ENCODE measurements at places on chromosomes 1 and 21.

DNA sequence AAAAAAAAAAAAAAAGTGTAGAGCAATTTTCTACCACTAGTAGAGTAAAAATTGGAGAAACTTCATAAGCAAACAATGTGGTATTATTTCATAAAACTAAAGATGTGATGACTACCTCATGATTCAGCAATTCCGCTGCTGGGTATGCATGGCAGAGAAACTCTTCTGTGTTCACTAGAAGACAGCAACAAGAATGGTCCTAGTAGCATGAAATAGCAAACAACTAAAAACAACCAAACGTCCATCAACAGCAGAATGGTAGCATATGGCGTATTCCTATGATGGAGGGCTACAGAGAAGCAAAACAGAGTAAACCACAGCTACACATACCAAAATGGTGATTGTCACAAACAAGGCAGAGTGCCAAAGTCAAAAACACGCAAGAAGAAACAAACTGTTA, 18.9 kb downstream of the HTR1D start:
- DNase-seq: no peak

DNA sequence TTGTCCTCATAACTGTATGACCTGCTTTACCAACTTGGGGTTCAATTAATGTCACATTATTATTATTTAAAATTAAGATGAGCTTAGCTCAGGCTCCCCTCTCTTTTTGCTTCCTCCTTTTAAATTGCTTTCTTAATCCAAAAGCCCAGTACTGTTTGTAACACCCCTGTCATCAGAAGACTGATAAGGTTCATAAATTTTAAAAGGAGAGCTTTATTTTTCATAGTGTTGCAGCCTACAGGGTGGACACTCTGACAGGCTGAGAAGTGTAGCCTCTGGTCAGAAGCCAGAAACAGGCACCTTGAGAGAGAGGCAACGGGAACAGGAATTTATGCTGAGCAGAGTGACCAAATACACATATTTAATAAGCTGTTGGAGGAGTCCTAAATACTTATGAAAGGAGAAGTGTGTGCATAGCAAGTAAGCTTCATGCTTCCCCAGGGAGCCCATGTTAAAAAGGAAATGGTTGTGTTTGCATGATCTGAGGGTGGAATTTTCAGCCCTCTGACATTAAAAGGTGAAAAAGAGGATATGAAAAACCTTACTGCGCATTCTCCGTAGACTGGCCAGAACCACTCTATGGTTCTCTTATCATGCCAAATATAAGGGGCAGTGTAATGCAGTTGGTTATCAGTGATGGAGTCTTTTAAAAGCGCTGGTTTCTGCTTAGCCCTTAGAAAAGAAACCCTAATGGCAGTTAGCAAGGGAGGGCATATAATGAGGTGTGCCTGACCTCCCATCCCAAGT, 30.5 kb upstream of the FGGY start:
- no peak for DNase-seq

DNA sequence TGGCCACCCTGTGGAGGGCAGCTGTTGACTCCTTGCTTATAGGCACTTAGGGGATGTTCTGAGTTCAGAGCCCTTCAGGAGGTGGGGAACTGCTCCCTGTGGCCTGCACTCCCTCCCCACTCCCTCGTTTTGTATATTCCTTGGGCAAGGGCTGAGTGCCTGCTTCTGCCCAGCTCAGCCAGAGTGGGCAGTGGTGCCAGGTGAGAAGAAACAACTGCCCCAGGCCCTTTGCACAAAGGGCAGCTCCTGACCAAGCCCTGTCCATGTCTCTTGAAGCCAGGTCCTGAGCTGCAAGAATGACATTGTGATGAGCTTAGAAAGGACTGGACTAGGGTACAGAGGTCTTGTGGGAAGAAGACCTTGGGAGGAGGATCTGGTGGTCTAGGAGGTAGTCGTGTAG, 2.2 kb downstream of the AGTRAP start:
- DNase-seq: no peak

DNA sequence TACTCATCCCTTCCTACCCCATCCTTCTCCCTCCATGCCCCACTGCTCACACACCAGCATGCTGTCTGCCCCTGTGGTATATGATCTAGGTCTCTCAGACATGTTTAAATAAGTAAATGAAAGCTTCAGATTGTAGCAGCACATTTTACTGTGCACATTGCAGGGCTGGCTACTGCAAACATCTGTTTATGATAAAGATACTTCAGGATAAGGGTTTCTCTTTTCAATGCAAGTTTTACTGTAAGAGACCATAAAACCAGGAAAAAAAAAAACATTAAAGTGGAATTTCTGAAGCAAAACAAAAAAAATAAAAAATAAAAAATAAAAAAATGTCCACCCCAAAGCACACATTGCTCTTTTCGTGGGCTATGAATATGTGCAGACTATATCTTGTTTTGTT, 184.4 kb downstream of the USH2A start:
- no peak for DNase-seq

DNA sequence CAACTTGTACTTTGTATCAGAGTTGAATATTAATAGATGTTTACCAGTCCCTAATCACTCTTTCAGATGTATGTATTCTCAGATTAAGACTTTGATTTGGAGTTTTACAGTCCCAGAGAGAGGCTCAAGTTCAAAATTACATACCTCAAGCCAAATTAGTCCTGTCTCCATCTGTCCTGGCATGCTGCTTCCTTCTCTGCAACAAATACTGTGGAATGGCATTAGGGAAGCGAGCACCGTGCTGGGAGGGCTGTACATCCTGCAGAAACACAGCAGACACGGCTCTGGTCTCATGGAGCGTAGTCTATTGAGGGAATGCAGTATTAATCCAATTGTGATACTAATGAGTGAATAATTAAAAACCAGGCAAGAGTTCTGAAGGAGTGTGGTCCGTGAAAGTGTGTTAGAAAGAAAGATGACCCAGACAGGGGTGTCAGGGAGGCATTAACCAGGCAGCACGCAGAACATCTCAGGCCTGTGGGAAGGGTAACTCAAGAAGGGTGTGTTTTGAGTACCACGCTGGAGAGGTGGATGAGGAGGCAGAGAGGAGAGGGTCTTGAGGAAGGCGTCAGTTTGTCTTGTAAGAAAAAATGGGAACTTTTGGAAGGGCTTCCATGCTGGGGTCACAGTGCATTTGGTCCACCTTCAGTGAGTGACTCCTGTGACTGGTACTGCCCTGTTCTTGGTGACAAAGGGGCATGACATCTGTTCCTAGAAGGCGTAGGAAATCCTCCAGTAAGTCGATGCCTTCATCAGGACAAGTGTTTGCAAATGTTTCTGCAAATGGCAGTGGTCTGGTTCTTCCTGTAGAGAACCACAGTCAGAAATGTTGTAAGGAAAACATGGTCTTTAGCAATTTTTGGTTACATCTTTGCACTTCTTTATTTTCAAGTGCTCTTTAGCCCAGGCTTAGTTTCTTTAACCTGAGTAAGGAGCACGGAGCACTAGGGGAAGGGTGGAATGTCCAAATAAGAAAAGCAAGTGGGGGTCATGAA, 1.6 kb downstream of the RAB4A start:
- no peak for DNase-seq

DNA sequence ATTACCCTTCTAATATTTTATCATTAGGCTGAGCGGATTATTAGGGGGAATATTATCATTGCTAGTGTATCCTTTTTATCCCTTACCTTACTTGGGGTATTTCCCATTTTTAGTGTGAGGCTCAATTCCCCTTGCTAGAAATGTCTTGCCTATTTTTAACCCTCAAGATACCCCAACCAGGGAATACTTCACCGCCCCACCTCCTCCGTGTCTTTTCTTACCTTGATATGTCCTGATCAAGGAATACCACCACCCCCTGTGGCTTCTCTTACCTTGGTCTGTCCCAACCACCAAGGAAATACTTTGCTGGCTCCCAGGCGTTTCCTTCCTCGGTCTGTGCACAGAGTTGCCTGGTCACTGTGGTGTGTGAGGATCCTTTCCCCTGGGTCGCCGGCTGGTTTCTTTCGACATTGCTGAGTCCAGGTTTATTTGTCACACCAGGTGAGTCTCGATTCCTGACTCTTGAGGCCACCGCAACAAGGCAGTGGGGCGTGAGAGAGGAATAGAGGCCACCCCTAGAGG, 57.8 kb downstream of the SERINC2 start:
- no peak for DNase-seq

DNA sequence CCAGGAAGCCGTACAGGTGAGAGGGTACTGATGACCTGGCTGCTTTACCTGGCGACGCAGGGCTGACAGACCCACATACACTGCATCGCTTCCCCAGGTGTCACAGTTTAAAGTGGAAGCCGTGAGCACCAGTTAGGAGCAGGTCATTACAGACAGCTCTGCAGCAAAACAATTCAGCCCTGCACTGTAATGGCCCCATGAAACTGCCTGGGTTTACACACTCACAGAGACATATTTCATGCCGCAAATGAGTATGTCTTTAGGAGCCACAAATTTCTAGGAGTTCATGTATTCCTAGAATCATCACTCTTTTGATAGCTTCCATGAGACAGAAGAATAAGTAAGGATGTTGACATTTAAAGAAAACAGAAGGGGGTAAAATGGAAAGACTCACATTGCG, 723.1 kb downstream of the MATN1 start:
- no peak for DNase-seq

DNA sequence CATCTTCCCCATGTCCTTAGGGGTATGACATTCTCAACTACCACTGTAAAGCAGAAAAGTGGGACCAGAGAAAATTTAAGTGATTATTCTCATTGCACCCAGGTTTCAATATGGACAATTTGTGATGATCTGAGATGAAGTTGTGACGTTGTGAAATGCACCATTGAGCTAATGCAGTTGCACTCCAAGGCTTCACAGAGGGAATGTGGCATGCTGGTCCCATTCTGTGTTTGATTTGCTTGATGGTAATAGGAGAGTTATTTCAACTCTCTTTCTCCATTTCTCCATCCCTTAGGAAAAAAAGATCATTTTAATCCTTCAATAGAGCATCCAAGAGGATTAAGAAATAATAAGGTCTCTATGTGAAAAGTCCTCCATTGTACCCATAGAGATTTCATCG, 136.6 kb downstream of the SLC30A10 start:
- DNase-seq: no peak

GRCh38 chr1:112457241-112457640, 51.5 kb upstream of the WNT2B start:
- DNase-seq: no peak

DNA sequence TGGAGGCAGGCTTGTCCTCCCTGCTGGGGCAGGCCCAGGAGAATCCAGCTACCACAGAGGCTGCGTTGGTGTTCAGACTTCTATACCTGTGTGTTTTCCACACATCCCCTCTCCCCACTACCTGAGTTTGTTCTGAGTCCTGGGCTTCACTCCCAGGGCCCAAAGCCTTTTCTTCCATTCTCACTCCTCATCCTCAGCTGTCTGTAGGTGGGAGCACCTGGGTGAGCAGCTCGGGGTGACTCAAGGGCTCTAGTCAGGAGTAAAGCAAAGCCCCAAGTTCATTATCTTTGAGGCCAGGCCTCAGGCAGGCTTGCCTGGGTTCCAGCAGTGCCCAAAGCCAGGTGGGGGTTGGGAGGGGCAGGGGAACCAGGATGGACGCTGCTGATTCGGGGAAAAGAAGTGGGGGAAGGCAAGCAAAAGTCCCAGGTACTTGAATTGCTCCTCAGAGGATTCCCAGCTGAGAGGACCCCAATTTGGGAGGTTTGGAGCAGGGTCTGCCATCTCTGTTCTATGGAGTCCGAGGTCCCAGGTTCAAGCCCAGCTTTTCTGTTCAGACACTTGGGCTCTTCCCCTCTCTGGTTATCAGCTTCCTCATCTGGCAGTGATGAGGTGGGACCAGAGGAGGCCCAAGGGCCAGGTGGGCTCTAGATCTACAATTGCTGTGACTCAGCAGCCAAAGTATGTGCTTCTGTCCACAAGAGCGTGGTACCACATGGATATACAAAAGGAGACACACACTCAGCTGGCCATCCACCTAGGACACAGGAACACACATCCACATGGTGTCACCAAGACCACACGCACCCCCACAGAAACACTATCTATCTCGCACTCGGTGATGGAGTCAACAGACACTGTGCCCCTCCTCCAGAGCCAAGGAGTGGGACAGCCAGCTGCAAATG, 5.8 kb upstream of the PTPN7 start:
- DNase-seq: no peak

DNA sequence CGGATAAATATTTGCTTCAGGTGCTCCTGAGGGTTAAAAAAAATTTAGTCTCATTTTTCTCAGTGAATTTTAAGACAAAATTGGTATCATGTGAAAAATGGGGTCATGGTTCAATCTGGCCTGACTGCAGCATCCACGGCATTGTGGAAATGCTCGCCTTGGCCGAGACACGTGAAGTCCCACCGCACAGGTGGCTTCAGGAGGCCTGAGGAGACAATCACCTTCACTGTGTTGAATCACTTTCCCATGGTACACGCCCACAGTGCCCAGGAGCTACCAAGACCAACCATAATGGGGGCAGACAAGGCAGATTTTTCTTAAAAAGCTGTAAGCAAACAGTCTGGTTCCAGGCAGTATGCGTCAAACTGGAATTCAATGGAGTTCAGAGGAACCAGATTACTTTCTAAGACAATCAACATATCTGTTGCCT, 11.0 kb upstream of the CPLANE2 start:
- no peak for DNase-seq

DNA sequence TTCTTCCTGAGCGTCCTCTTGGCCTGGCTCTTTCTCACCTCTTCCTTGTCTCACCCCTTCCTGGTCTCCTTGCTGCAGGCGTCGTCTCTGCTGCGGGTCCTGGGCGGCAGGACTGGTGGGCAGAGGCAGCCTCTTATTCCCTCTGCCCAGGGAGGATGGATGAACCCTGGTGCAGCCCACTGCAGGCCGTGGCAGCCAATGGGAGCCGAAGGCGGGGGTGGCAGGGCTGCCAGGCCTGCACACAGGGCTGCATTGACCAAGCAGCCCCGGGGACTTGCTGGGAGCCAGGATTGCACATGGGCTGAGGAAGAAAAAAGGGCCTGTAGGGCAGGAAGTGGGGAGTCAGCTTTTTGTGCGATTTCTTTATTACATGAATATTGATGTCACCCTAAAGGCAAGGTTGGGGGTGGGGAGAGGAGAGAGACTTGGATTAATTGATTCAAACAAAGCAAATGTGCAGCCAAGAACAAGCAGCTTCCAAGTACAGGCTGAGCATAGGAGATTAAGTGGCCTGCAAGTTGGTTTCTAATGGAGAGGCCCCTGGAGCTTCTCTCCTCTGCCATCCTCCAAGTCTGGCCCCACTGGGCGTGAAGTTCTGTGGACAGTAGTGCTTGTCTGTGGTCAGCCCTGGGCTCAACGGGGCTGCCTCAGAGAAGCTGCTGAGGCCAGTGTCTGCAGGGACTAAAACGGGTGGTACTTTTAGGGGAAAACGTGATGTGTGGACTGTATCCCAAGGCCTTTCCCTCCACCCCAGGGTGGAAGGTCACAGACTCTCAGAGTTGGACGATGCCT, at the start of gene S100B:
S100B (minus strand) TSS at position 108 of the 792 bp plus-strand sequence. CDS start 2,667 bp downstream, outside the sequence.
- no peak for DNase-seq

GRCh38 chr1:93042187-93043056, 36.7 kb upstream of the MTF2 start:
- no peak for DNase-seq

GRCh38 chr1:179228783-179229213, 679 bp downstream of the ABL2 start:
- DNase-seq: peak; percentile 8

GRCh38 chr1:15177710-15178166, 24.2 kb downstream of the TMEM51 start:
- no peak for DNase-seq

- no peak for DNase-seq
Observed at GRCh38 chr1:16126743-16127515, 28.9 kb downstream of the EPHA2 start.

- DNase-seq: peak; percentile 45
Observed at GRCh38 chr21:37073417-37074196, 553 bp downstream of the TTC3 start.

Measured in stimulated activated CD8-positive, alpha-beta memory T cell treated with anti-CD3 and anti-CD28 coated beads, Interleukin-2, amount 100 ng/mL, for 48 hours (primary cell).